Uterus (tissue), 4 donors: ENCODE measurements at places on chromosomes 13 and 19. TPM values are rescaled to one million over a fixed set of nuclear protein-coding genes. Genes with fewer than 3 reads are reported as not detected.

DNA sequence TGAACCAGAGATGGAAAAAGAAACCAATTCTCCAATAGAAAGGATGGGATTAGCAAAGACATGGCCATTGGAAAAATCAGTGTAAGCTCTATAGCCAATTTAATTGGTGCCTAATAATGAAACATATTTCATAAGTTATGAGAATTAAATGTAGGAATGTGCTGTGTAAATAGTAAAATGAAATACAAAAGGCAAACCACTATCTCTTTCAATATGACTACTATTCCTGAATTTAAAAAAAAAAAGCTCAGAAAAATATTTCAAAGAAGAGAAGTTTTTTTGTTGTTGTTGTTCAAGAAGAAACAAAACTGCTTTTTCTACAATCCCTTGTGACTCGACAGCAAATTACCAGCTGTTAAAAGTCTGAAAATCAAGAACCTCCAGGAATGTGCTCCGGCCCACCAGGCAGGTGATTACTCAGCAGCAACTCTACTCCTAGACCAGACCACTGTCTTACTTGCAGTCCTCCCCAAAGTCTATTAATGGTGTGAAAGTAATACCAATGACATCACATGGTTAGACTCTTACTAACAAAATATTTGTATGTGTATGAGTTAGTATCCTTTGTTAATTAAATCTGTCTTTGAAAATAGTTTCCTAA lies 362.4 kb downstream of the KCTD12 start:
- no peaks in the 10 kb centered on the region for H3K4me1 ChIP-seq
- no peaks in the 10 kb centered on the region for H3K36me3 ChIP-seq
- no peak overlapping the region for H3K4me3 ChIP-seq
- DNase-seq = no peak

- no peak for DNase-seq
- no peaks in the 10 kb centered on the region for H3K36me3 ChIP-seq
- no peaks in the 10 kb centered on the region for H3K4me1 ChIP-seq
- H3K27me3 ChIP-seq = no peaks in the 10 kb centered on the region
- H3K4me3 ChIP-seq = no peak overlapping the region
These were observed 9.5 kb upstream of the CSNK1G2 start for GRCh38 chr19:1931445-1931844.

DNA sequence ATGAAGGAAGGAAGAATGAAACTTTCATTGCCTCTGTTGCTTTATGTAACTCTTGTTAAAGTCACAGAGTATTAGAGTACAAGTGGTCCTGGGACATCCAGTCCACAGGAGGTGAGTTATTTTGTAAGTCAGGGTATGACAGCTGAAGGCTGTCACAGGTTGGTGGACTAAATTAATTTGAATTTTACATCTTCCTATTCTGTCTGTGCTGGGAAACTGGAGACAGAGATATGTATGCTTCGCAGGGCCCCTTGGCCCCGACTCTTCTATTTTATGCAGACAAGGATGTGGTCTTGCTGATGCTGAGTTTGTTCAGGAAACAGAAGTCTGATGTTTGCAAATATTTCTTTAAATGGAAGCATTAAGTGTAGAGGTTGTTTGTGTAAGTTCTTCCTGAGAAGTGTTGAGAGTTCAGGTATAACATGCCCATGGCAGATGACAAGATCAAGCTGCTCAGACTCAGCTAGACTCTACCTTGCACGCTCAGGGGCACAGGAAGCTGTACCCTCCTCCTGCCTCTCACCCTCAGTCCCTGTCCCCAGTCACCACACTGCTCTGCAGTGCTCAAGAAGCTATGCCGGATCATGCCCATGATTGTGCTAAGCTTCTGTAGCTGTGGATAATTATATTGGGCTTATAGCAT lies 23.4 kb downstream of the RASL11A start:
- H3K4me1 ChIP-seq = no peaks in the 10 kb centered on the region
- no peak overlapping the region for H3K27ac ChIP-seq
- no peaks in the 10 kb centered on the region for H3K27me3 ChIP-seq

GRCh38 chr13:113552079-113552478 lies 32.5 kb upstream of the TFDP1 start:
- no peaks in the 10 kb centered on the region for H3K4me1 ChIP-seq
- no peaks in the 10 kb centered on the region for H3K36me3 ChIP-seq
- no peak overlapping the region for H3K27ac ChIP-seq

DNA sequence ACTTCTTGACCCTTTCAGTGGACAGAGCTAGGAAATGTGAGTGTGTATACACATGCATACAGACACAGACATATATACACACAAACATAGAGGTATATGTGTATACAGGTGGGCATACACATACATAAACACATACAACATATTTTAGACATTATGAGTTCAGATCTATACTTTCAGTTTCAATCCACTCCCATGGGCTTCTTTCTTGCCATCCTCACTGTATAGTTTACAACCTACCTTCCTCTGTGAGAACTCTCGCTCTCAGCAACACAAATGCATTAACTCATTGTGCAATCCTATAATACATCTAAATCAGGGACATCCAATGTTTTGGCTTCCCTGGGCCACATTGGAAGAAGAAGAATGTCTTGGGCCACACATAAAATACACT lies 21.2 kb upstream of the SCEL start:
- no peaks in the 10 kb centered on the region for H3K36me3 ChIP-seq
- no peaks in the 10 kb centered on the region for H3K27me3 ChIP-seq
- H3K27ac ChIP-seq = no peak overlapping the region
- no peaks in the 10 kb centered on the region for H3K4me1 ChIP-seq
- H3K4me3 ChIP-seq = no peak overlapping the region

- H3K4me1 ChIP-seq = no peaks in the 10 kb centered on the region
- peak overlapping the region; percentile 36 for H3K27ac ChIP-seq
- no peak overlapping the region for H3K4me3 ChIP-seq
- DNase-seq = no peak
- H3K36me3 ChIP-seq = no peaks in the 10 kb centered on the region
- no peaks in the 10 kb centered on the region for H3K27me3 ChIP-seq
These were observed 21.8 kb downstream of the ZNF77 start for GRCh38 chr19:2922987-2923386.

The PSG1 gene
- not detected for total RNA-seq

The CADM4 gene
- total RNA-seq = 2.1 TPM

The NCAN gene
- total RNA-seq = not detected

The UBE2S gene
- total RNA-seq = 141 TPM

- no peaks in the 10 kb centered on the region for H3K36me3 ChIP-seq
- H3K4me1 ChIP-seq = no peaks in the 10 kb centered on the region
- no peaks in the 10 kb centered on the region for H3K27me3 ChIP-seq
- DNase-seq = no peak
- H3K27ac ChIP-seq = no peak overlapping the region
These were observed 873.7 kb downstream of the SLITRK5 start for GRCh38 chr13:88544836-88545235.

The COL4A2 gene
- 606 TPM for total RNA-seq

DNA sequence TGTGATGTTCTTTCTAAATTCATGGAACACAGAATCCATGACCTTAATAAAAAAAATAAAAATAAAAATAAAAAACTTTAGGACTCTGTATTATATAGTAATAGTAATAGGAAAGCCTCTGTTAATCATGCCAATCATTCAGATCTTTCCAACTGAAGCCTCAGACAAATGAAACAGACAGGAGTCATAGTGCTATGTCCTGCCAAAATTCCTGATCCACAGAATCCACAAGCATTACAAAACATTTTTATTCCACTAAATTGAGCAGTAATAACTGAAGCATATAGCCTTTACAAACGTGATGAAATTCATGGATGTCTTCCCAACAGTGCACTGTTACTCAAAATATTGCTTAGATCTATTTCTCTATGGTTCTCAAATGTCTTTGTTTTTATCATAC lies 820.6 kb upstream of the PCDH9 start:
- H3K4me1 ChIP-seq = no peaks in the 10 kb centered on the region
- no peak overlapping the region for H3K4me3 ChIP-seq
- DNase-seq = no peak

GRCh38 chr19:18501832-18502231 lies 20.0 kb downstream of the ELL start:
- no peaks in the 10 kb centered on the region for H3K27me3 ChIP-seq
- no peak overlapping the region for H3K4me3 ChIP-seq
- peaks cover 24% of the 10 kb centered on the region for H3K4me1 ChIP-seq

- H3K4me3 ChIP-seq = no peak overlapping the region
- H3K4me1 ChIP-seq = no peaks in the 10 kb centered on the region
- no peak for DNase-seq
- H3K27me3 ChIP-seq = no peaks in the 10 kb centered on the region
These were observed 689 bp downstream of the SPACA6 start for GRCh38 chr19:51693819-51694218.

The NLRP13 gene
- total RNA-seq = not detected

- no peak overlapping the region for H3K27ac ChIP-seq
- H3K4me3 ChIP-seq = no peak overlapping the region
- H3K27me3 ChIP-seq = no peaks in the 10 kb centered on the region
- H3K4me1 ChIP-seq = no peaks in the 10 kb centered on the region
- no peak for DNase-seq
These were observed 63.6 kb downstream of the RGCC start for GRCh38 chr13:41520660-41521630.

GRCh38 chr13:79866436-79866835 lies 385.5 kb downstream of the NDFIP2 start:
- H3K36me3 ChIP-seq = no peaks in the 10 kb centered on the region
- H3K4me3 ChIP-seq = no peak overlapping the region
- DNase-seq = no peak
- H3K27ac ChIP-seq = no peak overlapping the region
- H3K4me1 ChIP-seq = no peaks in the 10 kb centered on the region

- H3K27ac ChIP-seq = no peak overlapping the region
- no peaks in the 10 kb centered on the region for H3K27me3 ChIP-seq
These were observed 7.3 kb downstream of the POLR2E start for GRCh38 chr19:1087813-1088415.

GRCh38 chr19:10259162-10259905 lies 7.3 kb downstream of the MRPL4 start:
- H3K36me3 ChIP-seq = no peaks in the 10 kb centered on the region
- H3K4me3 ChIP-seq = no peak overlapping the region
- DNase-seq = peak; percentile 74
- H3K27me3 ChIP-seq = no peaks in the 10 kb centered on the region

GRCh38 chr13:80590551-80590950 lies 249.6 kb upstream of the SPRY2 start:
- H3K4me1 ChIP-seq = no peaks in the 10 kb centered on the region
- no peak overlapping the region for H3K4me3 ChIP-seq
- no peaks in the 10 kb centered on the region for H3K36me3 ChIP-seq

The HNRNPM gene
- total RNA-seq = 110 TPM

The IRGC gene
- not detected for total RNA-seq

The LRRC63 gene
- not detected for total RNA-seq

The OR7C2 gene
- not detected for total RNA-seq

GRCh38 chr19:8252922-8253589 lies 43.9 kb downstream of the CERS4 start:
- H3K36me3 ChIP-seq = no peaks in the 10 kb centered on the region
- no peak overlapping the region for H3K27ac ChIP-seq
- no peaks in the 10 kb centered on the region for H3K27me3 ChIP-seq
- no peak overlapping the region for H3K4me3 ChIP-seq

GRCh38 chr19:10500247-10500592 lies 2.9 kb downstream of the KEAP1 start:
- DNase-seq = no peak
- H3K27me3 ChIP-seq = no peaks in the 10 kb centered on the region
- no peaks in the 10 kb centered on the region for H3K4me1 ChIP-seq
- H3K36me3 ChIP-seq = no peaks in the 10 kb centered on the region
- H3K4me3 ChIP-seq = no peak overlapping the region

The NAPSA gene
- total RNA-seq = 1.4 TPM

GRCh38 chr19:16244091-16244490 lies 46.4 kb downstream of the AP1M1 start:
- DNase-seq = no peak
- no peaks in the 10 kb centered on the region for H3K27me3 ChIP-seq
- H3K4me3 ChIP-seq = no peak overlapping the region

DNA sequence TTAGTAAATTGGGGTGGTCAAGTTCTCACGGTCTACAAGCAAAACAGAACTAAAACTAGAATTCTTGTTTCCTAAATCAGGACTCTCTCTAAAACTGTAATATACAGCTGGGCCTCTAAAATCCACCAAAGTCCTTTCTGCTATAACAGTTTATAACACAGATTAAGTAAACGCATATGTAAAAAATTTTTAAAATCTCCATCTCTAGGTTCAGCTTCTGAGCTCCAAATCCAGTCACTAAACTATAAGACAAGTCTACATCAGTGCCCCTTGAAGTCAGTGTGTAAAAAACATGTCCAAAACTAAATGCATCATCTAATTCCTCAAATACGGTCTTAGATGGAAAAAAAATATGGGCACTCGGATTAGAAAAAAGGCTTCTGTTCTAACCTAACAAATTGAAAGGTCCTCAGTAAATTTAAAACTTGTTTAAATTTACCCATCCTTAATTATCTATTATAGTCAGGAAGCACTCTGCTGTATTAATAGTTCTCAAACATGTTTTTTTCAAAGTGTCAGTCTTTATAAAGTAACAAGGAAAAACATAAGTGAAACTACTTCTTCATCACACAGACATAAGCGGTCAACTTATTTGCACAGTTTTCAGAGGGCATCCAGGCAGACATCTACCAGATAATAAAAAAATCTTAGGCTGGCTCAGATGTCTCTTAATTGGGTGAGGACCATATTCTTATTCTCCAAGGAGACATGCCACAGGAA lies 33.6 kb downstream of the ELF1 start:
- peak overlapping the region; percentile 58 for H3K27ac ChIP-seq
- H3K36me3 ChIP-seq = no peaks in the 10 kb centered on the region
- peaks cover 4% of the 10 kb centered on the region for H3K4me1 ChIP-seq

DNA sequence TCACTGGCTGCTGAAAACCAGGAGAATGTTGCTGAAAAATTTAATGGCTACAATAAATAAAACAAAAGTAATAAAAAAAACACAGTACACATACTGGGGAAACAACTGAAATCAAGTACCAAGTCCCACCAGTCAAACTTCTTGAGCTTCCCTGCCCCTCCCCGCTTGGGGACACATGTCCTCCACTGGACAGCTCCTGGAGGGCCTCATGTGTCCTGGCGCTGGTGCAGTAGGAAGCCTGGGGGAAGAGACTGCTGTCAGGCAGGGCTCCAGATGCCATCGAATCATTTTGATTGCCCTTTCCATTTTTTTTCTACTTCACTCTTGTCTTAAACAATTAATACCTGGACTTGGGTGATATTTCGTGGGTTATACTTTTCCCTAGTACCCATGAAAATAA lies 26.6 kb upstream of the SLC35E1 start:
- peak overlapping the region; percentile 85 for H3K27ac ChIP-seq
- no peaks in the 10 kb centered on the region for H3K27me3 ChIP-seq
- no peaks in the 10 kb centered on the region for H3K36me3 ChIP-seq
- H3K4me1 ChIP-seq = no peaks in the 10 kb centered on the region

GRCh38 chr13:107421951-107422350 lies 793.4 kb downstream of the LIG4 start:
- H3K4me1 ChIP-seq = no peaks in the 10 kb centered on the region
- no peaks in the 10 kb centered on the region for H3K36me3 ChIP-seq
- H3K4me3 ChIP-seq = no peak overlapping the region

- DNase-seq = no peak
- no peaks in the 10 kb centered on the region for H3K4me1 ChIP-seq
- no peak overlapping the region for H3K4me3 ChIP-seq
- H3K27ac ChIP-seq = no peak overlapping the region
These were observed 3.5 kb downstream of the KCNN4 start for GRCh38 chr19:43777163-43777695.

- no peak overlapping the region for H3K4me3 ChIP-seq
- no peaks in the 10 kb centered on the region for H3K4me1 ChIP-seq
These were observed 45.8 kb downstream of the GGACT start for GRCh38 chr13:100542826-100543156.

The EIF3K gene
- total RNA-seq = 248 TPM
